ENCODE measurements at places on chromosomes 1 and 21.
A peak's percentile ranks its signal among the peaks of the same experiment; 100 is the strongest.

DNA sequence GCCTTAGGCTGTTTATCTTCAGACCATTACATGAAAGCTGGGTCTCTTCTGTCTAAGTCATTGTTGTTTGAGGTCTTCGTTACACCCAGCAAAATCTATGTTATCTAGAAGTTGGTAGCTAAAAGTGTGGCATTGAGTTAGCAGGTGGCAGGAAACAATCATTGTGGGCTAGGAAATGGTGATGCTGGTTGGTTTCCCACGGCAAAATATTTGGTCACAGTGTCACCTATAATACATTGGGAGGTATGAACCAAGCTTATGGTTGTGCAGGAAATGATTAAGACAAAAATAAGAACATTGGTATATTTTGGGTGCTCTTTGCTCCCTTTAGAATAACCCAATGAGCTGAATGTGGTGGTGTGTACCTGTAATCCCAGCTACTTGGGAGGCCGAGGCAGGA lies 169.7 kb downstream of the TRIM33 start:
- DNase-seq = no peak

DNA sequence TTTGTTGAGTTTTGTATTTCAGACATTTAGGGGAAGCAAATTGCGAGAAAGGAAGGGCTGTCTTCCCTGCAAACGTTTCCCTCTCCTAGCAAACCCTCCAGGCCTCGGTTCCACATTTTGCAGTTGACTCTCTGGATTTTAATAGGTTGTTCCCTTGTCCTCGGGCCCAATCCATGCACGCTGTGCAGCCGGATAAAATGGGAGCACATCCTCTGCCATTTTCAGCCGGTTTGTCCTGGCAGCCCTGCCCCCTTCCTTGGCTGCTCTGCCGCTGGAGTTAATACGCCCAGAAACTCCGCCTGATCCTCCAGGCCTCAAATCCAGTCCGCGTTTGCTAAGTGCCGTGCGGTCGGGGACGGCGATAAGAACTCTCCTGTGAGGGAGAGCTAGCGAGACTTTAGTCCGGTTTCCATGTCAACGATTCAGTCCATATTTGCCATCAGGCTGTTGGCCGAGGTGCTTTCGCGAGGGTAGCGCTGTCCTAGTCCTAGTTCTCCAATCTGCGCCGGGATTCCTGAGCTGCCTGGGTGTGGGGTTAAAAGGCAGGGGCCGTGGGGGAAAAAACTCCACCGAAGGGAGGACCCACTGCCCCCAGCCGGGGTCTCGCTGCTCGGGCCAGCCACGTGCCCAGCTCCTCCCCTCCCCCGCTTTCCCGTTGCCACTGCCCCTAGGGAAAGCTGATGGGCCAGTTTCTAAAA lies 2.9 kb upstream of the ARID1A start:
- DNase-seq = peak; percentile 60

- no peak for DNase-seq
Observed at GRCh38 chr1:175269151-175269550, 76.6 kb upstream of the KIAA0040 start.

DNA sequence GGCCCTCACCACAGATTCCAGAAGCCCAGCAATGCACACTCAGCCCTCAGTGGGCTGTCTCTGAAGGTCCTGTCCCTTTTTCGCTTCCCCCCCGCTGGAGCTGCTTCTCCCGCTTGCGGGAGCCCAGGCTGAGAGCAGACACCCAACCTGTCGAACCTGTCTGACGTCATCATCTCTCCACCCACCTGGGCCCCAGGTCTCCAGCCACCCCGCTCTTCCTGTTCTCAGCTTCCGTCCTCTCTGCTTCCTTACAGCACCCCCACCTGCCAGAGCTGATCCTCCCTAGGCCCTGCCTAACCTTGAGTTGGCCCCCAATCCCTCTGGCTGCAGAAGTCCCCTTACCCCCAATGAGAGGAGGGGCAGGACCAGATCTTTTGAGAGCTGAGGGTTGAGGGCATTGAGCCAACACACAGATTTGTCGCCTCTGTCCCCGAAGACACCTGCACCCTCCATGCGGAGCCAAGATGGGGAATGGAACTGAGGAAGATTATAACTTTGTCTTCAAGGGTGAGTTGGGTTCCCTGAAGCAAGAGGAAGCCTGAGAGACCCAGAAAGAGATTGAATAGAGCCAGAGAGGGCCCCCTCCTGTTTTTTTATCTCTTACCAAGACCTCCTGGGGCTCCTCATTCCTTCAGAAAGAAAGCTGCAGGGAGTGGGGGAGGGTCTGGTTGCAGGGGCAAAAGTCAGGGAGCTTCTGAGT lies at the start of gene RAB25:
TSS of gene RAB25 (plus strand) at position 224 of the 700 bp plus-strand sequence. CDS start at position 465, 241 bp downstream.
- no peak for DNase-seq

DNA sequence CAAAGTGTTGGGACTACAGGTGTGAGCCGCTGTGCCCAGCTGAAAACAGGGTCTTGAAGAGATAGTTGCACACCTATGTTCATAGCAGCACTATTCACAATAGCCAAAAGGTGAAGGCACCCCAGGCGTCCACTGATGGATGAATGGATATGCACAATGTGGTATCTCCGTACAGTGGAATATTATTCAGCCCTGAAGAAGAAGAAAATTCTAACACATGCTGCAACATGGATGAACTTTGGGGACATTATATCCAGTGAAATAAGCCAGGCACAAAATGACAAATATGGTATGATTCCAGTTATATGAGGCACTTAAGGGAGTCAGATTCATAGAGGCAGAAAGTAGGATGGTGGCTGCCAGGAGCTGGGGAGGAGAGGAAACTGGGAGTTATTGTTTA lies 137.6 kb upstream of the WNT4 start:
- DNase-seq = no peak

DNA sequence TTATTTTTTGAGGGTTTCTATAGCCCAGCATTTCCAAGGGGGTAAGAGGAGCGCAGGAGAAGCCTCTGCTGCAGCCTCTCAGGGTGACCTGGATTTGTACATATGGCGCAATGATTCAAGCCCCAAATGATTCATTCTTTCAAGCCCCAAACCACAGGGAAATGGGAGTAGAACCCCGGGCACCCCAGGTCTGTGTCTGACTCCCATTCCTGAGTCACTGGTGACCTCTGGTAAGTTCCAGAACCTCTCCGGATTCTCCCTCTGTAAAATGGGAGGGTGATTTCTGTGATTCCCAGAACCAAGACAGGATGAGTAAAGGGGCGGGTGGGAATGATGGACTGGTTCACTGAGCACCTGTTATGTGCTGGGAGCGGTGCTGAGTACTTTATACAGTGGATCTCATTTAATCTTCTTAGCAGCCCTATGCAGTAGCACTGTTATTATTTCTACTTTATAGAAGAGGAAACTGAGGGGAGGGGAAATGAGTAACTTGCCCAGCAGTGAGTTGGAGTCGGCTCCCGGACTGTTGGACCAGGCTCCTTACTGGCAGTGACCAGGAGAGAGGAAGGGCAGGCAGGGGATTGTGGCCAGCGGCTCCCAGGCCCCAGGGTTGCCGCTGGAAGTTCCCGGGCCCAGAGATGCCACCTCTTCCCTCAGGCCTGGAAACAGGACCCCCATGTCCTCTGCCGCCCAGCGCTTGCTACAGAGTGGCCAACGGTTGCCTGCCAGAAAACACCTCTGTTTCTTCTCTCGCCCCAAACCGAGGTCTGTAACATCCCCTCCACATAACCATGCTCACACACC lies 20.3 kb upstream of the SLC26A9 start:
- no peak for DNase-seq

- DNase-seq = no peak
Observed at GRCh38 chr1:58293388-58293787, 253.1 kb downstream of the OMA1 start.

DNA sequence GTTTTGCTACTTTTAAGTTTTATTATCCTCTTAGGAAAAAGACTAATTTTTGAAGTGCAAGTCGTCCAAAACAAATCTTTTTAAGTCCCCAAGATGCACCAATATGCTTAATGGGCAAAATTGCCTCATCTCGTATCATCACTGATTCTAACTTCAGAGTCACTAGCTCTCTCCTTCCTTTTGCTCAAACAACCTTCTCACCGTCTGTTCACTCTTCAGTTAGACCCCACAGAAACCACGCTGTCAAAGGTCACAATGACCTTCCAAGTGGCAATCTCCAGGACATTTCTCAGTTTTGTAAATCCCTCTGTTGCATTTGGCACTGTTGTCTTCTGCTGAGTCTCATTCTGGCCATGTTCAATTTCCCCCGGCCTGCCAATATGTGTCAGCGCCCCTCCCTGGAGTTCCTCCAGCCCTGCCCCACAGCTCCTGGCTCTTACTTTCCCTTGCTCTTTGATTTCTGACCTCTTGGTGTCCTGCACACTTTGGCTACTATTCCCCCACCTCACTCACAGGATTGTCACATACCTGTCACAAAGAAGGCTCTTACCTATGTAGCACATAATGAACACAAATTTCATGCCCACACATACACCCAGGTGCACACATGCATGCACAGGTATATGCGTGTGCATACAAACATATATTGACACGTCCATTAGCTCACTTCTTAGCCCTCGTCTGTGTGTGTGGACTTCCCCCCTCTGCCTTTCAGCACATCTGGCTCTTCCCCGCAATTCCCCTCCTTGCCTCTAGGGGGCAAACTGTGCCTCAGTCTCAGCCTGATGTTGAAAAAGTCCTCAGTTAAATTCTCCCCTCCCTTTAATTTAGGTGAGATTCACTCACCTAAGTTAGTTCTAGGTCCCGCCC lies 354.0 kb upstream of the DUSP10 start:
- DNase-seq = peak; percentile 23

GRCh38 chr1:239884796-239885195 lies 206.9 kb upstream of the FMN2 start:
- DNase-seq = no peak

DNA sequence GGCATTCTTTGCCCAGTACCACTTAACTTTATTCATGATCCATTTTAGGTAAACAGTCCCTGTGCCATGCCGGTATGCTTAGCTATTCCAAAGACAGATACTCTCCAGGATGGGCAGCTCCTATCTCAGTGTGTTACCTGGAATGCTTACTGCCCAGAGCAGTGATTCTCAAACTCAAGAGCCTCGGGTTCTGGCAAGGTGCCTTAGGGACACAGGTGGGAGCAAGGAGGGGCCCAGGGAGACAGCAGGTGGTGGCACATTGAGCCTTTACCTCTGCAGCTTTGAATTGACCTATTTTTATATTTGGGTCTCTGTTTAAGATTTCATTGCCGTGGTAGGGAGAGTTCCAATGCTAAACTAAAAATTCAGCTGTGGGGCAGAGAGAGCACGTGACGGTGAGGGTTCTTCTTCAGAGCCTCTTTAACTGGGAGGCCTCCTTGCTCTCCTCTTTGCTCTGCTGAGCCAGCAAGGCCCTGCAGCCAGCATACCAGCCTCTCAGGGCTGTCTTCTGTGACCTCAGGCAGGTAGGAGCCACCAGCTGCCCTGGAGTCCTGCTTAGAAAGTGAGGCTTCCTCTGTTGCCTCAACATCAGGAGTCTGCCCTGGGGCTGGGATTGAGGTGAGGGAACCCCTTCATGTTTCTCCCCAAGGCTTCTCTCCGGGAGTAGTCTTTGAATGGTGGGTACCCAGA lies 20.2 kb downstream of the PHGDH start:
- no peak for DNase-seq

DNA sequence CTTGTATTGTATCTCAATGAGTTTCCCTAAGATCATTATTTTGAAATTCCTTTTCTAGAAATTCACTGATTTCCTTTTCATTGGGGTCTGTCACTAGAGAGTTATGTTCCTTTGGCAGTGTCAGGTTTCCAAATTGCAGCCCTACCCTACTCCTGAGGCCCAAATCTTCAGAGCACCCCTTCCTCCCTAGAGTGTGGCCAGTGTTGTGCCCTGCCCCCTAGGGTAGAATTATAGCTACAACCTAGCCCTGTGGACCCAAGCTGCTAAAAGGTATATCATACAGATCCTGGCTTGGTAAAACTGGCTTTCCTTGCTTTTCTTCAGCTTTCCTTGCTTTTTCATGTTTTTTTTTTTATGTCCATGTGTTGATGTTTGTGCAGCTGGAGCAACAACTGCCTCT lies 60.7 kb downstream of the DIPK1A start:
- no peak for DNase-seq

- DNase-seq = no peak
Observed at GRCh38 chr21:26946744-26947446, 20.0 kb downstream of the ADAMTS5 start.

GRCh38 chr1:4601941-4602340 lies 52.5 kb upstream of the AJAP1 start:
- no peak for DNase-seq
